ENCODE measurements at places on chromosomes 3 and 15.

GRCh38 chr3:18208856-18209255 is 216.3 kb downstream of the SATB1 start:
- no peak for DNase-seq

DNA sequence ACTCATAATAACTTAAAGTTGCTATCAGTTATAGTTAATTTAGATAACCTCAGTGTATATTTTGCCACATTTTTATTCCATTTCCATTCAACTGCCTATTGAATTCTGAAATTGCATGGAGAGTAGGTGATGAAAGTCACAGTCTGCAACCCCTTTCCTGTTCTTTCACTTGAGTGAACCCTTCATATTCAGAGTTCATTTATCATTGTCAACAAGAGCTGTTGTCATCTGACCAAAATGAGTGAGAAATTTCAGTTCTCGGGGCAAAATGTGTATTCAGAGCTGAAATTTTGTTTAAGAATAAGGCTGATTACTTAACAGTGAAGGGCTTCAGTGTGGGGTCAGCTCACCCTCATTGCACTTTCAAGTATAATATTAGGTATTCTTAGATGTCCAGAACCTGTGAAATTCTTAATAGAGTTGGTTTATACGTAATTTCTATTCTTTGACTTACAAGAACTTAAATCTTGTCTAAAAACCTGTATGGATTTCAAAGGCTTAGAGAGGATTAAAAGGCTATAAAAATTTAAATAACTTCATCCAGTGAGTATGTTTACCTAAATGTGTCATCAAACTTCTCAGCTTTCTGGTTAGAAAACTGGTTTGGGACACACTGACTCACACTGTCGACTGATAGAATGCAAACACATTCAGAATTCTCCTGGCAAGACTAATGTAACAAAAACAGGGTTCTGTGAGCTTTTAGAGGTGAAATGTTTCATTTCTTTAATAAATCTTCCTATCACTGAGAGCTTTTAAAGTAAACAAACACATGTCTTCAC is 92.2 kb downstream of the CMSS1 start:
- no peak for DNase-seq

- no peak for DNase-seq
Observed at GRCh38 chr15:78957416-78958093, 12.7 kb upstream of the CTSH start.

DNA sequence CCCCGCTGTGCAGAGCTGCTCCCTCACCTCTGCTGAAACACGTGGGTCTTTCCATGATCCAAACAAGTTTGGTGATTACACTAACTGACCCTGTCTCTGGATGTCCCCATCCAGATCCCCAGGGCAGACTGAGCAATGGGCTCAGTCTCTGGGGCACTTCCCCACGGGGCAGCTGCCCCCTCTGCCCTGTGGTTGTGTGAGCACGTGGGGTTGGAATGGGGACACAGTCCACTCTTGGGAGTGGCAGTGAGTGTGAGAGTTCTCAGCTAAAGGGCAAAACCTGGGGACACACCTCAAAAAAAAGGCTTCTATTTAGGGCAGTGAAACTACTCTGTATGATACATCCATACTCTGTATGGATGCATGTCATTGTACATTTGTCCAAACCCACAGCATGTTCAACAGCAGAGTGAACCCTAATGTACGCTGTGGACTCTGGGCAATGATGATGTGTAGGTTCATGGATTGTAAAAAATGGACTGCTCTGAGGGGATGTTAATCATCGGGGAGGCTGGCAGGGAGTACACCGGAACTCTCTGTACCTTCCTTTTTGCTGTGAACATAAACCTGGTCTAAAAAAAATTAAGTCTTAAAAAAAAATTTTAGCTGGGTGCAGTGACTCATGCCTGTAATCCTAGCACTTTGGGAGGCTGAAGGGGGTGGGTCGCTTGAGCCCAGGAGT is 49.9 kb upstream of the BLM start:
- no peak for DNase-seq

GRCh38 chr15:44918136-44918535 is 38.4 kb upstream of the TERB2 start:
- no peak for DNase-seq

- no peak for DNase-seq
Observed at GRCh38 chr3:64368257-64369020, 143.2 kb upstream of the PRICKLE2 start.

- DNase-seq: no peak
Observed at GRCh38 chr3:19907523-19907922, 26.5 kb downstream of the EFHB start.

DNA sequence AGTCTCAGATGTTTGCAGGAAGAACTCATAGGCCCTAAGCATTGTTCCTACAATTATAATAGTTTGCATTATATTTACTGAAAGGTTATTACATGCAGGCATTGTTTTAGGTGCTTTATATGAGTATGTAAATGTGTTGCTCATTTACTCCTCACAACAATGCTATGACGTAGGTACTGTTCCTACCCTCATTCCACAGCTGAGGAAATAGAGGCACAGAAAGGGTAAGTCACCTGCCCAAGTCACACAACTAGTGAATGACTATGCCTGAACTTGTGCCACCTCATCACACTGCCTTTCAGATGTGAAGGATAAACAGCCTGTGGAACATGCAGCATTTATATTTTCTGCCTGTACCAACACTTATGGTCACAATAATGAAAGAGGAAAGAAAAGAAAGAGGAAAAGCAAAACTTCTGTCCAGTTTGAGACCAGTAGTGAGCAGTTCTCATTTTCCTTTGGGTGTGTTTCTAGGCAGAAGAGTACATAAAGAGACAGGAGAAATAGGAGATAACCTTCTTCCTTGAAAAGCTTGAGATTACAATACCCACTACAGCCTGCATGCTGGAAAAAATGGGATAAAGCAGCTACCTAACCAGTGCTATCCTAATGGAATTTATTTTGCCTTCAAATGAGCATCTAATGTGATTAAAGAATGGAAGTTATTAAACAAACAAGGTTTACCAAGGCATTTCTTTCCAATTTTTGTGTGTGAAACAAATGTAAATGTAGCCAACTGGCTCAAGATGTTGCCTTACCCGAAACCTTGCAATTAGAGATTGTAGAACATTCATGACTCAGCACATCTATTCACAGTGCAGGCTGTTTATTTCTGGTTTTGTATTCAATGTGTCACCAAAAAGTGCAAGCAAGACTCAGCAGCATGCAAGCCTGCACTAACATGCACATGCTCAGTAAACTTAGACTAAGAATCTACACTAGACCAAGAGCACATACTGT is 20.5 kb upstream of the ENTPD3 start:
- no peak for DNase-seq

GRCh38 chr3:188217011-188217463 is 63.1 kb downstream of the LPP start:
- DNase-seq: no peak

DNA sequence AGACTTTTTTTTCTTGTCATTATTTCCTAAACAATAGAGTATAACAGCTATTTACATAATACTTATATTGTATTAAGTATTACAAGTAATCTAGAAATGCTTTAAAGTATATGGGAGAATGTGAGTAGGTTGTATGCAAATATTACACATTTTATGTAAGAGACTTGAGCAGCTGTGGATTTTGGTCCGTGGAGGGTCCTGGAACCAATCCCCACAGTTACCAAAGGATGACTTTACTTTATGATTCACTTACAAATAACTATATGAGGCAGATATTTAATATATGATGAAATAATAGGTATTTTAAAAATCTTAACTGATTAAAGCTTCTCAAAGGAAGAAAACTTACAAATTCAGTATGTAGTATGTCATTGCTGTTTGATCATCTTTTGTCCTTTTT is 56.3 kb downstream of the PPP2R3A start:
- no peak for DNase-seq

DNA sequence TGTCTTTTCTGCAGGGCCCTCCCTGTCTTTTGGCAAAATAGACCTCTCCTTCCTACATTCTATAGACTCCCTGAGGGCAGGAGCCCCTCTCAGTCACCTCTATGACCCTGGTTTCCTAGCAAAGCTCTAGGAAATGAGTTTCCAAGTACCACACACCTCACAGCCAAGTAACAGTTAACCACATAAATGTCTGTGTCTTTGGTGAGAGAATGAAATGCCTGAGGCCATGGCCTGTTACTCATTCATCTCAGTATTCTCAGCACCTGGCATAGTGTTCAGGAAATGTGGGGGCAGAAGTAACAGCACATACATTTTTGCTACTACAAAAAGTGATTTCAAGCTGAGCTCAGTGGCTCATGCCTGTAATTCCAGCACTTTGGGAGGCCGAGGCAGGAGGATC is 21.0 kb downstream of the RFT1 start:
- peak; percentile 34 for DNase-seq

- no peak for DNase-seq
Observed at GRCh38 chr3:46361408-46362283, 7.7 kb downstream of the CCR2 start.

GRCh38 chr3:175077216-175077615 is 218.1 kb downstream of the NAALADL2 start:
- DNase-seq: no peak

- DNase-seq: no peak
Observed at GRCh38 chr3:182364723-182365650, 428.3 kb upstream of the ATP11B start.

GRCh38 chr3:172107403-172107802 is 68.0 kb downstream of the FNDC3B start:
- DNase-seq: no peak

GRCh38 chr3:143849854-143850549 is 1.7 kb upstream of the SLC9A9 start:
- peak; percentile 84 for DNase-seq

DNA sequence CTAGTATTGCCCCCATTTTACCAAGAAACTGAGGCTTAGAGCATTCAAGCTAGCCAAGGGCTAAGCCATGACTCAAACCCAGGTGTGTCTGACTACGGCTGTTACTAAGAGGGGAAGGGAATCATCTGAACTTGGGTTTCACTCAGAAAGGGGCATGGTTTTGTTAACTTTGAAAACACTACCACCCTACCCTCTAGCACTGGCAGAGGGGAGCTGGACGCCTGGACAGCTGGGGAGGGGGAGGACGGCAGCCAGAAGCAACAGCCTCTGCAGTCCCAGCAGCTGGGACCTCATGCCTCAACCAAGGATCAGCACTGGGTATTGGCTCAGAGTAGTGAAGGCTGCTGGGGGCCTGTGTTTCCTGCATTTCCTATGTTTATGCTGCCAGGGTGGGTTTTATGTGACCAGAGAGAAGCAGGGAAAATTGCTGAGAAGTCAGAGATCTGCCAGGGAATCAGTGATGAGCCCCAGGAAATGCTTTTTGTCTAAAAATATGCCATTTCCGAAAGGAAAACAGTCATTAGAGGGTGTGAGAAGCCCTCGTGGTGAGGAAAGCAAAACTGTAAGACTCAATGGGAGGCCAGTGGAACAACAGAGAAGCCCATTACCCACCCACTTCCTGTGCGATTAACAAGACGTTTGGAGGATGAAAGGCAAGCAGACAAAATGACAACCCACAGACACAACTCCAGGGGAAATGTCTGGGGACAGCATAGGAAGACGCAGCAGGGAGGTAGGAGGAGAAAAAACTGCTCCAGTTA is 41.2 kb downstream of the LIPC start:
- DNase-seq: no peak

GRCh38 chr15:33453761-33454160 is 143.0 kb downstream of the RYR3 start:
- no peak for DNase-seq

GRCh38 chr15:50431204-50431603 is 7.0 kb downstream of the USP8 start:
- DNase-seq: no peak

GRCh38 chr3:26106228-26106627 is 316.3 kb downstream of the OXSM start:
- no peak for DNase-seq

GRCh38 chr15:57064033-57064432 is 145.6 kb downstream of the TCF12 start:
- no peak for DNase-seq

- DNase-seq: no peak
Observed at GRCh38 chr3:144746631-144747030, 775.0 kb downstream of the DIPK2A start.

- no peak for DNase-seq
Observed at GRCh38 chr3:194688200-194688740, 2.6 kb downstream of the FAM43A start.

DNA sequence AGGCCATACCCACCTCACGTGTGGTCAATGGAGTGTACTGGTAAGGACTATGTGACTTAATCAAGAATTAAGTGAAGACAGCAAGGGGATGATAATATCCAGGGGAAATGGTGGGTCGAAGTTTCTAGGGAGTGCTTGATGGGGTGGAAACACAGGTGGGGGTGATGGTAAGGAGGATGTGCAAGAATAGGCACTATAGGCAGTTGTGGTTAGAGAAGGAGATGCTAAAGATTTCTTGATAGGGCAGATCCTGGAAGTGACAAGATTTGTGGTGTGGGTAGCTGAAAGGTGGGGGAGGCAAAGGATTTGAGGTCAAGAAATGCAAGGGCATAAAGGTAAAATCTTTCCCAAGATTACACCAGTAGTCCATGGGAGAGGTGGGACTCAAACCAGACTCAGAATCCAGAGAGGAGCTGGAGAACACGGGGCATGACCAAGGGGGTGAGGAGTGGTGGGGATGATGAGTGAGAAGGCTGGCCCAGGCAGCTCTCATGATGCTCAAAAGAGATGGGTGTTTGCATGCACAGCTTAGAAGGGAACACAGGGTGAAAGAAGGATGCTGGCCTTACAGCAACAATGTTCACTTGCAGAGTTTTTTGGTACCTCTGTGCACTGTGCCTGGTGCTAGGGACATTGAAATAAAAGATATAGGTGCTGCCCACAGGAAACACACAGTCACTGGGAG is 78.4 kb downstream of the CCR1 start:
- DNase-seq: no peak

- DNase-seq: peak; percentile 76
Observed at GRCh38 chr15:97966924-97967620, 6.6 kb downstream of the ARRDC4 start.

GRCh38 chr15:69723404-69724096 is 270.9 kb downstream of the RPLP1 start:
- no peak for DNase-seq

DNA sequence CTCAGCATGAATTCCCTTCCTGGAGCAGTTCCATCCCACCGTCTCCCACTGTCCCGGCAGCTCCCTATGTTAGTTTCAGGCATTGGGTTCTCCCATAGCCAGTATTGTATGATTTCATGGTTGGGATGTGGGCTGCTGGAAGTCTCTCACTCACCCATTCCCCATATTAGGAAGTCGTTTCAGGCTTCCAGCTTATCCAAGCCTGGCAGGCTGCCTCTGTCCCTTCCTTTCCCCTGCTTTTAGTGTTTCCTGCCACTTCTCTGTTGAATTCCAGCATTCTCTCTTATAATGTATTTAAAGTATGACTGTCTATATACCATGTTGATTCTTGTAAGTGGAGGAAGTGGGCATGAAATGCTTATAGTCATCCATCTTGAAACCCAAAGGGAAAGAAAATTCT is 309.7 kb upstream of the RBMS3 start:
- DNase-seq: no peak
